ENCODE measurements at places on chromosomes 2 and 18.

- DNase-seq = no peak
These were observed 10.3 kb downstream of the ZC3H15 start for GRCh38 chr2:186496401-186496800.

DNA sequence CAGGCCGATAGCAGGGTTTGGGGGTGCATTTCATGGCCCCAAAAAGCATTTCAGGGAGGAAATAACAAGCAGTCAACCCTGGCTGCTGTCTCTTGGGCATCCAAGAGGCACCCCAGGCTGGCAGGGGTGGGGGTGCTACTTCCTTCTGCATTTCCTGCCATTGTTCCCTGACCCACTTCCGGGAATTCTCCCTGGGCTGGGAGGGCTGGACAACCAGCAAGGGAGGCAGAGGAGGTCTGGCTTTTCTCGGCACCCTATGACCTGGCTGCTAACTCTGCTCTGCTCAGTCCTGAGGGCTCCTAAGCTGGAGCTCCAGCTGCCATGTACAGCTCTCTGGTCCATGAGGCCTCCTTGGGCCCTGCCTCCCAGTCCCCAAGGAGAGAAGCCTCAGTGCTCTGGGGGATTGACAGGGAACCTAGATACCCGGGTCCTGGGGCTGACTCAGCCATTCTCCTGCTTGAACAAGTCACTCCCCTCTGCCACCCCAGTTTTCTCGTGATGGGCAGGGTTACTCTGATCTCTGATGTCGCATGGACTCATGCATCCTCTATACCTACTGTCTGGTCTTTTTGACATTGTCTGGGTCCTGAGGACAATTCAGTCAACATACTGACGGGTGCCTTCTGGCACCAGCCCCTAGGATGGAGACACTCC, 47.2 kb downstream of the DYSF start:
- DNase-seq = no peak

- no peak for DNase-seq
These were observed 114.4 kb upstream of the CHRNA1 start for GRCh38 chr2:174878537-174879147.

DNA sequence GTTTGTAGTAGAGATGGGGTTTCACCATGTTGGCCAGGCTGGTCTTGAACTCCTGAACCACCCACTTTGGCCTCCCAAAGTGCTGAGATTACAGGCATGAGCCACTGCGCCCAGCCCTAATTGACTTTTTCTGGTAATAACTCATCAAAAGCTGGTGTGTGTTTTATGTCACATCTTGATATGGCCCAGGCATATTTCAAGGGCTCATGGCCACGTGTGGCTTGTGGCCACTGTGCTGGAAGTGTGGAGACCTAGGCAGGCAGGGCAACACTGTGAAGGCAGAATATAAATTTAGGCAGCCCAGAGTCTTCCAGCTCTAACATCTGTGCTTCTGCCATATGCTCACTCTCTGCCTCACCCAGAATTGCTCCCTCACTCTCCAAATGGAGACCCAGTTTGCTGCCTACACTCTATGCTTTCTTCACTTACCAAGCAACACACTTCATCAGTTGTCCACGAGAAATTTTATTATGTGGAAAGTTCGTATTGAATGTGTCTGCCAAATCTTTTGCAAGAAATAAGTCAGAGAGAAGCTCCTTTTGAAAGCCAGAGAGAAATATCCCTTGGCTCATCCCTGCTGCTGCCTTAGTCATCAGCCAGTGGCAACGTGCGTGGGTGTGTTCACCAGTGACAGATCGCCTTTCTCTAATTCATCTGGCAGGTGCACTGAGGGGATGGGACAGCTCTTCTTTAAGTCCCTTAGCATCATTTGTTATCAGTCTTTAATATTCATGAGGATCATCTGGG, 129.4 kb upstream of the CXCR4 start:
- no peak for DNase-seq

GRCh38 chr2:56009758-56010458, 86.3 kb upstream of the EFEMP1 start:
- no peak for DNase-seq

GRCh38 chr2:201208563-201209252, 25.8 kb downstream of the CASP10 start:
- DNase-seq = no peak

- no peak for DNase-seq
These were observed 247.5 kb downstream of the TFCP2L1 start for GRCh38 chr2:121037480-121037879.

GRCh38 chr18:74896390-74896991, 298.8 kb downstream of the ZNF407 start:
- no peak for DNase-seq

- DNase-seq = no peak
These were observed 51.8 kb upstream of the RAB27B start for GRCh38 chr18:54776282-54776977.

DNA sequence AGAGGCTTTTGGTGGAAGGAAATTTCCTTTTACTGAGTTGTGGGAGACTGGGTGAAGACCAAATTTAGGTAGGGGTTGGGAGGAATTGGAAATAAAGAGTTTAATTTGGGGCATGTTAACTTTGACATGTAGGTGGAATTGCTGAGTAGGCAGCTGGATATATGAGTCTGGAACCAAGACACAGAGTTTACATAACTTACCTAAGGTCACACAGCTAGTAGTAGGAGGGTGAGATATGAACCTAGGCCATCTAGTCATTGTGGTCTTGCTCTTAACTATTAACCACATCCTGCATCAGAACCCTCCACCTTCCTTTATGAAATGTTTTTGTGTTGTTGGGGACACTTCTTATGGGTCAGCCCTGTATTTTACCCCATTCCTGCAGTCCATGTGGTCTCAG, 113.1 kb downstream of the ICOS start:
- DNase-seq = no peak

GRCh38 chr2:96287273-96287856, 18.0 kb downstream of the SNRNP200 start:
- no peak for DNase-seq

GRCh38 chr2:165479856-165480255, 10.4 kb downstream of the CSRNP3 start:
- no peak for DNase-seq

DNA sequence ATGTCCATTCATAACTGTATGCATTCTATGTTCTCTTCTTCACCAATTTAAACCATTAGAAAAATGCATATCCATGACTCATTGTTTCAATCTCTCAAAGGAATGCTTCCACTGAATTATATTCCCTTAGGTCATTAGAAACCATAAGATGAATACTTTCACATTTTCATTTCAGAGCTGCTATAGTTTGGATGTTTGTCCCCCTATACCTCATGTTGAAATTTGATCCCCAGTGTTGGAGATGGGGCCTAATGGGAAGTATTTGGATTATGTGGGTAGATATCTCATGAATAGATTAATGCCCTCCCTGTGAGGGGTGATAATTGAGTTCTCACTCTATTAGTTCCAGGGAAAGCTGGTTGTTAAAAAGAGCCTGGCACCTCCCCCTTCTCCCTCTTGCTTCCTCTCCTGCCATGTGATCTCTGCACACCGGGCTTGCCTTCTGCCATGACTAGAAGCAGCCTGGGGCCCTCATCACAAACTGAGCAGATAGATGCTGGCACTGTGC, 35.7 kb downstream of the THUMPD2 start:
- DNase-seq = no peak

DNA sequence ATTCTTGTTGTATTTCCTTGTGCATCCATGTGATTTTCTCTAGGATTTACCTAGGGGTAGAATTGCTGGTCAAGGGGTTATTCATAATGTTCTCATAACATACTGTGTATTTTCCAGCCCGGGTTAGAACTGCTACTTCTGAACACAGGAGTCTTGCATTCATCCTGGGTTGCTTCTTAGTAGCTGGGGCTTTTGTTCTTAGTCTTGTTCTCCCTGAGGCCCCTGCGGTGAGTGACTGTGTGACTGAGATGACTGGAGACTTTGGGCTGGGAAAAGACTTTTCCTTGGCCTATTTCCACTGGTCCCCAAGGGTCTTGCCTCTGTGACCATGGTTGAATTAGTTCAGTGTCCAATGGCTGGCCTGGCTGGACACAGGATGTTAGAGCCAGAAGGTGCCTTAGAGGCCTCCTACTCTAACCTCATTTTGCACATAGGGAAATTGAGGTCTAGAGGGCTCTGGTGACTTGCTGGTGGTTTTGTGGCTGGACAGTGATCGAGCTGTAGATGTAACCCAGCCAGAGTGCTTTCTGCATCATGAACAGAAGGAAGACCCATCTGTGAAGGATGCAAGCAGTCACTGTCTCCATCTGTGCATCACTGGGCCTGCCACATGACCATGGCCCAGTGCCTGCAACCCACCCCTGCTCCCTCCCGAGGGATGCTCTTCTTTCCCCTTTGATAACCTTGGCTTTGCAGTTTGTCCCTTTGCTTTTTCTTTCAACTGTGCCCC, 233.3 kb downstream of the FHOD3 start:
- no peak for DNase-seq

GRCh38 chr18:36464126-36464651, 166.7 kb downstream of the FHOD3 start:
- no peak for DNase-seq

DNA sequence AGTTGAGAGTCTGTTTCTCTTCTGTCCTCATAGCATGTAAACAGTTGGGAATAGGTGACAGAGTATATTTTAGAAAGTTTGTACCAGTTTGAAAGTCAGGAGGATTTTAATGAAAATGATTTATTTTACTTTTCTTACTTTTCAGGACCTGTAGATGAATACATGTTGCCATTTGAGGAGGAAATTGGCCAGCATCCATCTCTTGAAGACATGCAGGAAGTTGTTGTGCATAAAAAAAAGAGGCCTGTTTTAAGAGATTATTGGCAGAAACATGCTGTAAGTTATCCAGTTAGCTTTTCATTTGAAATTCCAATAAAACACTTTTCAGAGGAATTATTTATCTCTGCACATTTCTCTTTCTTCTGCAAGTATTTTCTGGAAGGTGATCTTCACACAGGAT, 81.1 kb downstream of the ACVR2A start:
- no peak for DNase-seq

GRCh38 chr18:46407486-46408166, 249.4 kb downstream of the LOXHD1 start:
- DNase-seq = no peak

GRCh38 chr18:10798727-10799550, 273.1 kb downstream of the NAPG start:
- no peak for DNase-seq

GRCh38 chr2:30194421-30194820, 36.9 kb upstream of the LBH start:
- DNase-seq = no peak

- DNase-seq = no peak
These were observed 5.9 kb downstream of the ASXL3 start for GRCh38 chr18:33583901-33584300.

- DNase-seq = no peak
These were observed 650.8 kb upstream of the FANCL start for GRCh38 chr2:58891828-58892377.

DNA sequence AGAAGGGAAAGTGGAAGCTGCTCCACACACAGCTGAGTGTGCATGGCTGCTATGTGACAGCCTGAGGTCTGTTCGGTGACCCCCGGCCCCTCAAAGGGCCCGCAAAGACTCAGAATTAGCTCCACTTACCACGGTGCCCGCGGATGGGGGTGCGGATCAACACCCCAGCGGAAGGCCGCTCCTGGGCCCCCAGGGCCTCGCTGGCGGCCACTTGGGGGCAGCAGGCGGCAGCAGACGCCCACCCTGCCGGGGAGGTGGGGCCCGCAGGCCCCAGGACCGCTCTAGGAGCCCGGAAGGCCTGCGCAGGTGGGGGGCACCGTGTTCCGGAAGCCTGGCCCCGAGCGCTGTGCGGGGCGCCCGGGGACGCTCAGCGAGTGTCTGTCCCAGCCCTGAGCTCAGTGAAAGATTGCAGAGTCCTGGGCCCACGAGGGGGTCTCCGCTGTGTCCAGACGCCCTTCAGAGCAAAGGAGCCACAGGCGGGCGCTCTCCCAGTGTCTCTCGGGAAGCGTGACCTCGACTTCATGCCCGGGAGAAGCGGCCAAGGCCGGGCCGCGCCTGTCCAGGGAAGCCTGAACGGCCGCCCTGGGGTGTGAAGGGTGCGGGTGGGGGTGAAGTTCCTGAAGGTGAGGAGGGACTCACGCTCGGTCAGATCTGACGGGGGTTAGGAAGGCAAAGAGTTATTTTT, 118.7 kb downstream of the VAPA start:
- no peak for DNase-seq

- DNase-seq = no peak
These were observed 4.9 kb downstream of the HOXD3 start for GRCh38 chr2:176161825-176162626.

DNA sequence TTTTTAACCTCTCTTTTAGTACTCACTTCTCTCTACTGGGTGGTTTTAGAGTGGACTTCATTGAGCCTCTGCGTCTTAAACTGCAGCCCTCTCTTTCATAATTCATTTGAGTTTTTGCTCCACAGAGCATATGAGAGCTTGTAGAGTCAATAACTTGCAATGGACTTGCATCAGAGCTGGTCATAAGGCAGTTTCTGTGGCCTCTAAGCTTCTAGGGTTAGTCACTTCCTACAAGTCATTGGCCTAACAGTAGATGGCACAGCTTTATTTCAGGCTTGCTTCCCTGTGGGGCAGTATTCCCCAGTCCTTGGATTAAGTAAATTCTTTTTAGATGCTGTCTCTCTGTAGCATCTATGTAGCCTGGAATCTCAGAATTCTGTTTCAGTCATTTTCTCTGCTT, 1435.7 kb downstream of the LRP1B start:
- DNase-seq = no peak

- DNase-seq = no peak
These were observed 550.8 kb upstream of the ZEB2 start for GRCh38 chr2:145070703-145071102.

- no peak for DNase-seq
These were observed 424.1 kb upstream of the POU3F3 start for GRCh38 chr2:104429639-104430358.

DNA sequence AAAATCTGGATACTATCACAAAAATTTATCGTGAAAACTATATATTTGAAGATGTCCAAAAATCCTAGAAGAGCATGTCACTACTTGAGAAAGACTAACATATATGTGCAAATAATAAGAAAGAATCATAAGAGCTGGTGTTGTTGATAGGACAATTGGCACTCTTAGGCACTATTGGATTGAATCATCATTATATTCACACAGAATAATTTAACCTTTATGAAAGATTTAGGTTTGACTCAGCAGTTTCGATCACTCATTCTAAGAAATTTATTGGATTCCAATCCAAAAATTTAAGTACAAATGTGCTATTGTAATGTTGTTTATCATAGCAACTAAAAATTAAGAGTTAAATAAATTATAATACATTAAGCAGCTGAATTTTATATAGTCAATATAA, 503.6 kb downstream of the SPAG16 start:
- DNase-seq = no peak

DNA sequence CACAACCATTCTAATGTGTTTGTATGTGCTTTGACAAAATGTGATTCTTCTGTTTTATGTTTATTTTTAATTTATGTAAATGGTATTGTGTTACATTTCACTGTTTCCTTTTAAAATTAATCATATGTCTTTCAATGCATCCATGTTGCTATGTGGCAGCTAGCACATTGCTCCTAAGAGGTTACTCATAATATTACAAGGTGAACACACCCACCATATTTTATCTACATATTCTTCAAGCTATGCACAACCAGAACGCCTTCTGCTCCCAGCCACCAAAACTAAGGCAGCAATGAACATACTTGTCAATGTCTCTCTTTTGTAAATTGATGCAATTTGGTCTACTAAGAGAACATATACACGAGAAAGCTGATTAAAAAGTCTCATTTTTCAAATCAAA, 160.6 kb upstream of the OSR1 start:
- no peak for DNase-seq
